ENCODE measurements at places on chromosomes 2 and 18.

- H3K36me3 ChIP-seq = no peaks in the 10 kb centered on the region
- no peak overlapping the region for H3K4me3 ChIP-seq
- no peaks in the 10 kb centered on the region for H3K27me3 ChIP-seq
- no peak for ATAC-seq
- H3K4me1 ChIP-seq = no peaks in the 10 kb centered on the region
These were observed 202.1 kb upstream of the KYNU start for GRCh38 chr2:142675398-142675797.

- H3K27ac ChIP-seq = no peak overlapping the region
- no peak overlapping the region for H3K4me3 ChIP-seq
- no peak for ATAC-seq
- peaks cover 33% of the 10 kb centered on the region for H3K27me3 ChIP-seq
These were observed 49.2 kb upstream of the OTOS start for GRCh38 chr2:240189686-240190085.

DNA sequence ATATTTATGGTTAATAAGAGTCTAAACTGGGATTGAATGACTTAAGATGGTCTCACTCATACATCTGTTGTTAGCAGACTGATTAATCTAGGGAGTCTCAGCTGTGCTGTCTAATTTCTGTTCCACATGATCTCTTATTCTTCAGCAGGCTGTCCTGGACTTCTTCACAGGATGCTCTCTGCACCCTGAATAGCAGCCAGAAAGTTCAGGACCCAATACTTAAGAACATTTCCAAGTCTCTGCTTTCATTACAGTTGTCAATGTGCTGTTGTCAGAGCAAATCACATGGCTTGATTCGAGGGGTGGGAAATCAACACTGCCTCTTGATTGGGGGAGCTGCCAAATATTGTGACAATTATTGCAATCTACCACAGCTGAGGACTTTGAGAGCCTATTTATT is 627.1 kb upstream of the SLC8A1 start:
- no peaks in the 10 kb centered on the region for H3K4me1 ChIP-seq
- no peak overlapping the region for H3K27ac ChIP-seq
- H3K27me3 ChIP-seq = no peaks in the 10 kb centered on the region
- H3K4me3 ChIP-seq = no peak overlapping the region
- no peak for ATAC-seq

GRCh38 chr2:229174794-229175496 is 96.1 kb downstream of the PID1 start:
- H3K36me3 ChIP-seq = no peaks in the 10 kb centered on the region
- H3K4me1 ChIP-seq = no peaks in the 10 kb centered on the region
- H3K27me3 ChIP-seq = no peaks in the 10 kb centered on the region
- peak; percentile 72 for ATAC-seq

DNA sequence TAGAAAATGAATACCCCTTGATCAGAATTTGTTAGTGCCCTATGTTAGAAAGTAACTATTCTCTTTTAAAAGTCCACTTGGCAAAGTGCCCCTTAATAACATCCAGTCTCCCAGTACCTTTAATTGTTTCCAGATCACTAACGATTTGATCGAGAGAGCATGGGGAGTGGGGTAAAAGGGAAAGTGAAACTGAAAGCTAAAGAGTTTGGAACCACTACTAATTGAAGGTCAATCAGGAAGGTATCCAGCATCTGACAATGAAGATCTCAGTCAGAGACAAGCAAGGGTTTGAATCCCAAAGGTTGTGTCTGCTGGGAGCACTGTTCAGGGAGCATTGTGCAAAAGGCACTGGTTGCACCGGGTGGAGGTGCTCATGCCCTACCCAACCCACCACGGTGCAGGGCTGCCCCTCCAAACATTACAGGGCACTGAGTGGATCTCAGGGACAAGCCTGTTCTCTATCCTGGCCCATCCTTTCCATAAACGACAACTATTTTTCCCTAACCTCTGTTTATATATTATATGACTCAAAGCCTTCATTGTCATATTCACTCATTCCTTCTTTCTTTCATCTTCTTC is 14.6 kb upstream of the RIT2 start:
- H3K4me1 ChIP-seq = no peaks in the 10 kb centered on the region
- no peaks in the 10 kb centered on the region for H3K27me3 ChIP-seq
- H3K27ac ChIP-seq = no peak overlapping the region
- no peak for ATAC-seq
- peak overlapping the region; percentile 11 for H3K4me3 ChIP-seq
- H3K36me3 ChIP-seq = no peaks in the 10 kb centered on the region

DNA sequence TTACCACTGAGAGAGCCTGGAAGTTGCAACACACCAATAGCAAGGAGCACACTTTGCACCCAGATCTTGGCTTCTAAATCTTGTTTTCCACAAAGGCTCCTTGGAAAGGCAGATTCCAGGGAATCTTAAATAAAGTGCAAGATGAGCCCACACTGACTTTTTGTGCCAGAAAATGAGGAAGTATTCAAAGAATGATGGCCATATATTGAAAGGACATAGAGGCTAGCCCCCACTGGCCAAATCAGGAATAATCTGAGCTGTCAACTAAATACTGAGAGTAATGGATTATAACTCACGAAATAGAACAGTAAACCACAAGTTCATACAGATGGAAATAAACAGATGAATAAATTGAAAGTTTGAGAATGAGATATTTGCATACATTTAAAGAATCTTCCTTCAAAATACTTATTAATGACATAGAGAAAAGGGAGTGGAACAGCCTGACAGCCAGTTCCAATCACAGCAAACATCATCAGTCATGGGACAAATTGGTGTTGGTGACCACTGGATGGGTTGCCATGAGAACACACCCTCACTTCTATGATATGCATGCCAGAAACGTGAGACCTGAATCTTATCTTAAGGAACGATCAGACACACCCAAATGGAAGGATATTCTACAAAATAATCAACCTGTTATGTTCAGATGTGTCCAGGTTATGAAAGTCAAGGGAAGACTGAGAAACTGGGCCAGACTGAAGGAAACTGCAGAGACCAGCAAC is 12.2 kb upstream of the ACKR3 start:
- H3K27me3 ChIP-seq = peaks cover 8% of the 10 kb centered on the region
- no peaks in the 10 kb centered on the region for H3K4me1 ChIP-seq
- H3K4me3 ChIP-seq = no peak overlapping the region
- ATAC-seq = no peak
- no peak overlapping the region for H3K27ac ChIP-seq

DNA sequence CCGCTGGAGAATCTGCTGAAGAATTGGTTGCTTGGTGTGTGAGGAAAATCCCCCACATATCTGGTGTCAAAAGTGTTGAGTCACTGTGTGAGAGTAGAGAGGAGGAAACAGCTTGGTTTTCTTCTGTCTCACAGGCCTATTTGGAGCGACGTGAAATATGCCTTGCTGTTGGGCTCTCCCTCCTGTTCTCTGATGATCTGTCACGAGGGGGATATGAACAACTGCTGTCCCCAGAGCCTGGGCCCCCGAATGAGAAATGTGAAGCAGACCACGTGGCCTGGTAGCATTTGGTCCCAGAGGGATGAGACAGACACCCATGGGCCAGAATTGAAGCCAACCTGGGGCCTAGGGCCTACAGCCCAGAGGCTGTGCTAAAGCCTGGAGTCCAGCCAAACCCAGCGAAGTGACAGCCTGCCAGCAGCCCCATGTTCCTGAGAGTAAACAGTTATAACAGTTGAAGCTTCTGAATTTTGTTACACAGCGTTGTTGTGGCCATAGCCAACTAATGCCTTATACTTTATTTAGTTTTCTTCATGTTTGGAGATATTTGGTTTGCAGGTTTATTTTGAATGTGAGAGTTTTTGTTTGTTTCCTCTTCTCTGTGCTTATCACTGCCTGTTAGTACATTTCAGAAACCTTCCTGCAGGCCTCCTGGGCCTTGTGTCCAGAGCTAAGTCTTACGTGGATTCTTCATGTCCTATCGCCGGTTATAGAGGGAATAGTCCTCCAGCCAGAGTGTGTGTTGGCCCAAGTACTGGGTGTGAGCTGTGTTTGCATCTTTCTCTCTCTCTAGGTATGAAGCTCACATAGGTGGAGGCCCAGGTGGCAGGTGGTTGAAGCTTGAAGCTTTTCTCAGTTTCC is 18.7 kb upstream of the COLEC12 start:
- peaks cover 19% of the 10 kb centered on the region for H3K4me1 ChIP-seq
- H3K27me3 ChIP-seq = no peaks in the 10 kb centered on the region
- peak; percentile 74 for ATAC-seq
- H3K36me3 ChIP-seq = no peaks in the 10 kb centered on the region
- H3K4me3 ChIP-seq = no peak overlapping the region

DNA sequence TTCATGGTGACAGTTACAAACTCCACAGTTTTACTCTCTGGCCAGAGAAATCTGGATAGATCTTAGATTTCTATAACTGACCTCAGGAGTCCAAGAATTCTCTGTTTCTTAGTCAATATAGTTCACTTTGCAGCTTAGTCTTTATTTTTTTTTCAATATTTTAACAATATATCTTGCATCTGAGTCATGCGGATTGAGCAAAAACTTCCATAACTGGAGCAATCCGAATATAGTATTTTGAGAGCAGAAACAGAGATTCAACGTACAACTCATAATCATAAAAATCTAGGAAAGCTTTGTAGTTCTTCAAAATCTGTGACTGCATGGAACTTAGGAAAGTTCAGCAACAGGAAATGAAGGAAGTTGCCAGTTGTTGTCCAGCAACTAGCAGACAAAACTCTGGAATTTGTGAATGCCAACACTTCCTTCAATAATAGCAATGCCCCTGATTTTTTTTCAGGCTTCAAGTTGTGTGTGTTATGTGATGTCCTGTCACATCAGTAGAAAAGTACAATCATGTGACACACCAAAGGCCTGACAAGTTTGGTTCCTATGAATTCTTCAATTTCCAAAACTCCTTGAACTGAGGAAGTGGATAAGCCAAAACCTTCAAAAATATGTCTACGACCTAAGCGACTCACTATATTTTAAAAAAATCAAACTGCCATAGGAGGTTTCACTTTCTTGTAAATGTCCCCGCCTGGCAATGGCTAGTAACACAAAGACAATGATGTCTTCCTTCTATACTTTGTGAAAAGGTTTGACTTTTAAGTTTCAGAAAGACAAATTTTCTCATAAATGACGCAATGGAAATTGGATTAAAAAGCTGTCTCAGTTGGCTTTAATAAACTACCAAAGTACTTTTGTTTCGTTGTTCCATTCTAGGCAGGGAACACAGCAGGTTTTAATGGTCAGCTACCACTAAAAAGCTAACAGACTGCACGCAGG is 510.6 kb downstream of the ERBB4 start:
- no peaks in the 10 kb centered on the region for H3K4me1 ChIP-seq
- H3K27me3 ChIP-seq = no peaks in the 10 kb centered on the region
- no peak overlapping the region for H3K27ac ChIP-seq
- no peak overlapping the region for H3K4me3 ChIP-seq
- no peak for ATAC-seq

- no peak overlapping the region for H3K4me3 ChIP-seq
- no peaks in the 10 kb centered on the region for H3K27me3 ChIP-seq
- H3K36me3 ChIP-seq = no peaks in the 10 kb centered on the region
- H3K4me1 ChIP-seq = no peaks in the 10 kb centered on the region
These were observed 261.1 kb downstream of the CNTNAP5 start for GRCh38 chr2:124286089-124286783.

DNA sequence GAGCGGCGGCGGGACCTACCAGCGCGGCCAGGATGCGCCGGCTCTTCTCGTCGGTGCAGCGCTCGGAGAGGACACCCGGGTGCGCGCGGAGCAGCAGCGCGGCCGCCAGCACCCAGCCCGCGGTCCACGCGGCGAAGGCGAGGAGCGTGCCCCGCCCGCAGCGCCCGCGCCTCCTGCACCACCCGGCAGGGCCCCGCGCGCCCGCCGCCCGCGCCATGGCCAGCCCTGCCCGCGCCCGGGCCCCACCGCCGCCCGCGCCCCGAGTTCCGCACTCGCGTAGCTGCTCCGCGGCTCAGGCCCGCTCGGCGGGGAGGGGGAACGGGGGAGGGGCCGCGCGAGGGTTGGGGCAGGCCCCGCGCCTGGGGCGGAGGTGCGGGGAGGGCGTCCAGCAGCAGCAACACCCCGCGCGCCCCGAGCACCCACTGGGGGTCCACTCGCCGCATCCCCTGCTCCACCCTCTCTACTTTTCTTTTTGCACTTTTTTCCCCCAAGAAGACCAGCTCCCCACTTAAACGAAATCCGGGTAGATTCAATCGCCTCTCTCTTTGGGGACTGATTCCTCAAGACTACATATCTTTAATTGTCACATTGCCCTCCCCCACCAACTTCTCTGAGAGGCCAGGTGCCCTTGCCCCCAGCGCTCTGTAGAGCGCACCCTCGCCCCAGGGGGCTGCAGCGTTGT is at the start of gene DIPK1C:
Gene DIPK1C, minus strand, starts transcription at position 266 of the 682 bp plus-strand sequence. Its CDS starts 49 bp downstream, at position 217.
- peak within 1 kb of the TSS; percentile 9 for H3K4me3 ChIP-seq
- ATAC-seq = peak; percentile 34
- H3K36me3 ChIP-seq = no peaks in the 10 kb centered on the region
- H3K4me1 ChIP-seq = peaks cover 3% of the 10 kb centered on the region
- H3K27ac ChIP-seq = no peak within 1 kb of the TSS

GRCh38 chr2:132515010-132515409 is 98.4 kb downstream of the GPR39 start:
- H3K4me1 ChIP-seq = no peaks in the 10 kb centered on the region
- peaks cover 4% of the 10 kb centered on the region for H3K27me3 ChIP-seq
- ATAC-seq = no peak
- H3K4me3 ChIP-seq = no peak overlapping the region
- H3K36me3 ChIP-seq = no peaks in the 10 kb centered on the region

DNA sequence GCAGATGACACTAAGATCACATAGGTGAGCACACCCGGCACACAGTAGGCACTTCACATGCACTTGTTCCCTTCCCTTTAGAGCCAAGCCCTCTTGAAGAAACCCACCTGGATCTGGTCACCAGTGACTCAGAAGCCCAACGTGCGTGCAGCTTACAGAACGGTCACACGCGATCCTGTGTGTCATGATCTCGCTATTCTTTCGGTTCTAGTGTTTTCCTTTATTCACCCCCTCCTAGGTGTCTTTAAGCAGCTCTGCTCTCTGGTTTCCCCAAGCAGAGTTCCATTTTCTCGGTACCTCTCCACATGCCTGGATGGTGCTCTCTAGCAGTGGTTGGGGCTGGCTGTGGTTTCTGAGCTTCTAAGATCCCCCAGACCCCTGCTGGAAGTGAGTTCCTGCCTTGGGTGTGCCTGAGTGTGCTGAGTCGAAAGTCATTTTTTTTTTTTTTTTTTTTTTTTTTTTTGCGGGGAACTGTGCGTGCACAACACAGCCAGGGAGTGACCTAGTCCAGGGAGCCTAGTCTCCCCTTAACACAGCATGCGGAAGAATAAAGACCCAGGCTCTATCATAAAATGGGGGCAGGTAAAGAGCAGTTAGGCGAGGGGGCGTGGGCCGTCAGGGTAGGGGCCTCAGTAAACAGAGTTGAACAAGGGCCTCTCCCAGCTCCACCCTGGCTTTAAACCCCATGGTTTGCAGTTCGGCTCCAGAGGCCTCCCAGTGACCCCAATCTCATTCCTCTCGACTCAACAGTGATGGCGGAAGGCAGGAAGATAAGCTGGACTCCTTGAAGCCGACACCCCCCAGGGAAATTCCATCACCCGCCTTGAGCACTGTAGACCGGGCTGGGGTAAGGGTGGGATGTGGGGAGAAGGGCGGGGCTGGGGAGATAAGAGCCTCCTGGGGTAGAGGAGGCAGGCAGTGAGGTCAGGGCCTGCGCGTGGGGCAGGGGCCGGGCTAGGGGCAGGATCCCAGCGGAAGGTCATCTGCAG is 29.8 kb upstream of the DNMT3A start:
- no peak overlapping the region for H3K27ac ChIP-seq
- no peak for ATAC-seq
- H3K36me3 ChIP-seq = no peaks in the 10 kb centered on the region

- ATAC-seq = no peak
- peaks cover 33% of the 10 kb centered on the region for H3K27me3 ChIP-seq
- no peak overlapping the region for H3K4me3 ChIP-seq
- no peaks in the 10 kb centered on the region for H3K4me1 ChIP-seq
- H3K36me3 ChIP-seq = no peaks in the 10 kb centered on the region
- no peak overlapping the region for H3K27ac ChIP-seq
These were observed 13.9 kb downstream of the CROCC2 start for GRCh38 chr2:240919786-240920782.

All from gastroesophageal sphincter (tissue), 4 donors.